ENCODE measurements at places on chromosomes 5 and 9.

DNA sequence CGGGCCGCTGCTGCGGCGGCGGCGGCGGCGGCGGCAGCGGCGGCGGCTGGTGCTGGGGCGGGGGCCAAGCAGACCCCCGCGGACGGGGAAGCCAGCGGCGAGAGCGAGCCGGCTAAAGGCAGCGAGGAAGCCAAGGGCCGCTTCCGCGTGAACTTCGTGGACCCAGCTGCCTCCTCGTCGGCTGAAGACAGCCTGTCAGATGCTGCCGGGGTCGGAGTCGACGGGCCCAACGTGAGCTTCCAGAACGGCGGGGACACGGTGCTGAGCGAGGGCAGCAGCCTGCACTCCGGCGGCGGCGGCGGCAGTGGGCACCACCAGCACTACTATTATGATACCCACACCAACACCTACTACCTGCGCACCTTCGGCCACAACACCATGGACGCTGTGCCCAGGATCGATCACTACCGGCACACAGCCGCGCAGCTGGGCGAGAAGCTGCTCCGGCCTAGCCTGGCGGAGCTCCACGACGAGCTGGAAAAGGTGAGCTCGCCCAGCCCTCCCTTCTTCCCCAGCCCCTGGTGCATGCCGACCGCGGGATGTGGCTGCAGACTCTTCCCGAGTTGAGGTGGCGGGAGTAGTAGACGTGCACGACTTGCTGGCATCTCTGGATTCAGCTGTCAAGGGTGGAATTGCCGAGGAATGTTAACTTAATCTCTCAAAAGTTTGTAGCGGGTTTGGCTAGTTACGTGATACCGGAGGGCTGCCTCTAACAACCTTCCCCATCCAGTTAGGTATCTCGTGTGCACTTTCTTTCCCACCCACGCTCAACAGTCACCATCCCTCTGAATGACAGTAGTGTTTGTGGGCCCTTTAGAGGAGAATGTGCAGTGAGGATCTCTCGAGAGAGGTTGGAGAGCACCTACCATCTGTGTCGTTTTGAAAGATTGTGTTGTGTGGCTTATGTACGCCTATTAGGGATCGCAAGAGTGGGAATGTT lies 932 bp downstream of the SLC12A2 start:
- peak; percentile 16 for DNase-seq

DNA sequence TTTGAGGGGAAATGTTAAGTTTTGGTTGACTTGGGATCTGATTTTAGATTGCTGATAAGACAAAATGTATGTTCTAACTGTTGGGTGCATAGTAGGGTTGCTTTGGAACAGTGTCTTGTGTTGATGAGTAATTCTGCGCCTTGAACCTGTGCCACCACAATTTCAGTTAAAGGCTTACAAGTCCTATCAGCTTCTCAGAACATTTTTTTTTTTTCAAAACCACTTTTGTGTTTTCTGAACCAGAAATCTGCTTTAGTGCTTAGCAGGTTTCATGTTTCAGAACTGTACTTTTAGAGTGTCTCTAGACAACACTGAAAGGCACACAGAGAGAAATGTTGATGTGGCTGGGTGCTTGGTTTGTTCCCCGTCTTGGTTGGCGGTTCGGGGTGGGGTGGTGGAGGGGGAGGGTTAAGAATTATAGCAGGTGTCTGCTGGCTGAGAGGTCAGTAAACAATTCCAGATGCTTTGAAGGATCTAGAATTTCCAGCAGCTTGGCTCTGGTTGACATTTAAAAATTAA lies 84.6 kb downstream of the ANKRD55 start:
- no peak for DNase-seq

GRCh38 chr5:179292202-179292601 lies 53.1 kb downstream of the ADAMTS2 start:
- no peak for DNase-seq

DNA sequence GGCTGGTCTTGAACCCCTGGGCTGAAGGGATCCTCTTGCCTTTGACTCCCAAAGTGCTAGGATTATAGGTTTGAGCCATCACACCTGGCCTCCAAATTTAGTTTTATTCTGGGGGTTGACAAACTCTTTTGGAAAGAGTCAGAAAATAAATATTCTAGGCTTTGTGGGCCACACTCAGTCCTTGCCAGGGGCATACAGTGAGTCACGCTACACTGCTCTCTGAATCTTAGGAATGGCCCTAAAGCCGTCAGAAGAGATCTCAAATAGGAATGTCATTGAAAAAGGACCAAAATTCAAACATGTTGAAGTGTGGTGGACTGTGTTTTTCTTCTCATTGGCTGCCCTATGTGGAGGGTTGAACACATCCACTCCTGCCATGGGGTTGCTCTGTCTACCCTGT lies 127.7 kb upstream of the BASP1 start:
- DNase-seq: peak; percentile 50

DNA sequence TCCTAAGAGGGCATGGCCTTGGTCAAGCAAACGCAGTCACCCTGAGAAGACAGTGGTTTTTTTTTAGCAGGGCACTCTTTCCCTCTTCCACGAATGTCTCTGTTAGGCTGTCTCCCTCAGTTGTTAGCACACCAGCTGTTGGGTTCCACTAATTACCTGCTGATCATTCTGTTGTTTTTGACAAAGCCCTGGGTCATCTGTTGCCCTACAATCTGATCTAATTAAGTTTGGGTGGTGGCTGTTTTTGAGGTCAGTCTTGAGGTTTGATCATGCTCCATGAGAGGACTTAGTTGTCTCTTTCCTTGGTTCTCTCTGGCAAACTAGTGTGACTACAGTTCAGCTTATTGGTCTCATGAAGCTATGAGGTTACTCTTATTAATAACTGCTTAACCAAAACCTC lies 5.0 kb upstream of the PTPDC1 start:
- no peak for DNase-seq

DNA sequence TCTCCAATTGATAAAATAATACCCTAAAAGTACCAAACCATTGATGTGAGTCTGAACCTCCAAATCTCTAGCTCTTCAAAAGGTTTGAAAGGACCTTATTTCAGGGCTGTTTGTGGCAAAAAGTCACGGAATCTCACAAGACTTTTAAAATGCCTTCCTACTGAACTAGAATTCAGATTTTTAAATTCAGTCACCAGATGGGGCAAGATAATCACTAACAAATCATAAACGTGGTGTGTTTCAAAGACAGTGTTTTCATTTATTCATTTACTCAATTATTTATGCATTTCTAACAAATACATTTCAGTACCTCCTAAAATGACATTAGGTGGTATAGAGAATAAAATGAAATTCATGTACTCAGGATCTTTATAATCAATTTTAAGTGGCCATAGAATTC lies 68.2 kb upstream of the SMC2 start:
- DNase-seq: no peak

DNA sequence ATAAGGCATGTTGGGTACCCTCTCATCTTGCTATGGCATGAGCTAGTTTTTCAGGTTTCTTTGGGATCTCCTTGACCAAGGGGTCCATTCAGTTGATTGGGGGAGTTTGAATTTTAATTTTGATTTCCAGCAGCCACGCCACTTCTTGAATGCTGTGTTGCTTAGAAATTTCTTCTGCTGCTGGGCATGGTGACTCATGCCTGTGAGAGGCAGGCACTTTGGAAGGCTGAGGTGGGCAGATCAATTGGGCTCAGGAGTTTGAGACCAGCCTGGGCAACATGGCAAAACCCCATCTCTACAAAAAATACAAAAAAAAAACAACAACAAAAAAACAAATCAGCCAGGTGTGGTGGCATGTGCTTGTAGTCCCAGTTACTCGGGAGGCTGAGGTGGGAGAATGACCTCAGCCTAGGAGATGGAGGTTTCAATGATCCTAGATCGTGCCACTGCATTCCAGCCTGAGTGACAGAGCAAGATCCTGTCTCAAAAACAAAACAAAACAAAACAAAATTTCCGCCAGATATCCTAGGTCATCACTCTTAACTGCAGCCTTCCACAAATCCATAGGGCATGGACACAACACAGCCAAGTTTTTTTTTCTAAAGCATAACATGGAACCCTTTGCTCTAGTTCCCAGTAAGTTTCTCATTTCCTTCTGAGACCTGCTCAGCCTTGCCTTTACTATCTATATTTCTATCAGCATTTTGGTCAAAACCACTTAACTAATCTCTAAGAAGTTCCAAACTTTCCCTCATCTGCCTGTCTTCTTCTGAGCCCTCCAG lies 17.7 kb downstream of the TMC1 start:
- no peak for DNase-seq

GRCh38 chr5:113035096-113035495 lies 58.5 kb downstream of the DCP2 start:
- DNase-seq: no peak

- DNase-seq: peak; percentile 86
These were observed 381.9 kb upstream of the ZNF462 start for GRCh38 chr9:106481013-106481609.

DNA sequence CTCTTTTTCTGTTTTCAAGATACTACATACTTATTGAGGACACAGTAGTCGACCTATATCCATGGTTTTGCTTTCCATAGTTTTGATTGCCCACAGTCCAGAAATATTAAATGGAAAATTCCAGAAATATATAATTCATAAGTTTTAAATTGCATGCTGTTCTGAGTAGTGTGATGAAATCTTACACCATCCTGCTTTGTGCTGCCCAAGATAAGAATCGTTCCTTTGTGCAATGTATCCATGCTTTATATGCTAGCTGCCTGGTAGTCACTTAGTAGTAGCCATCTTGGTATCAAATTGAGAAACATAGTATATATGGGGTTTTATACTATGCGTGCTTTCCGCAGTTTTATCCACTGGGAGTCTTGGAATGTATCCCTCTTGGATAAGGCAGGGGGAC lies 59.0 kb downstream of the CWC27 start:
- no peak for DNase-seq

GRCh38 chr5:152171888-152172287 lies 233.2 kb downstream of the NMUR2 start:
- DNase-seq: no peak

- no peak for DNase-seq
These were observed 4.5 kb downstream of the MAMDC4 start for GRCh38 chr9:136856541-136857141.

All from fibroblast of skin of abdomen (primary cell).